ENCODE measurements at places on chromosomes 7 and 10.

- peak; percentile 17 for DNase-seq
Measured at GRCh38 chr10:129523031-129523722, 56.1 kb downstream of the MGMT start.

DNA sequence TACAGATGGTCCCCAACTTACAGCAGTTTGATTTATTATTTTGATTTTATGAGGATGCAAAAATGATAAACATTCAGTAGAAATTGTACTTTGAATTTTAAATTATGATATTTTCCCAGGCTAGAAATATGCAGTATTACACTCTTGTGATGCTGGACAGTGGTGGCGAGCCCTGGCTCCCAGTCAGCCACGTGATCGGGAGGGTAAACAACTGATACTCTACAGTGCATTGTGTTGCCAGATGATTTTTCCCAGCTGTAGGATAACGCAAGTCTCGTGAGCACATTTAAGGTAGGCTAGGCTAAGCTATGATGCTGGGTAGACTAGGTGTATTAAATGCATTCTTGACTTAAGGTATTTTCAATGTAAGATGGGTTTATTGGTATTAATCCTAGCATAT, 865.2 kb downstream of the SORCS3 start:
- DNase-seq, result no peak

GRCh38 chr7:55016061-55016745, 2.6 kb upstream of the EGFR start:
- no peak for DNase-seq

DNA sequence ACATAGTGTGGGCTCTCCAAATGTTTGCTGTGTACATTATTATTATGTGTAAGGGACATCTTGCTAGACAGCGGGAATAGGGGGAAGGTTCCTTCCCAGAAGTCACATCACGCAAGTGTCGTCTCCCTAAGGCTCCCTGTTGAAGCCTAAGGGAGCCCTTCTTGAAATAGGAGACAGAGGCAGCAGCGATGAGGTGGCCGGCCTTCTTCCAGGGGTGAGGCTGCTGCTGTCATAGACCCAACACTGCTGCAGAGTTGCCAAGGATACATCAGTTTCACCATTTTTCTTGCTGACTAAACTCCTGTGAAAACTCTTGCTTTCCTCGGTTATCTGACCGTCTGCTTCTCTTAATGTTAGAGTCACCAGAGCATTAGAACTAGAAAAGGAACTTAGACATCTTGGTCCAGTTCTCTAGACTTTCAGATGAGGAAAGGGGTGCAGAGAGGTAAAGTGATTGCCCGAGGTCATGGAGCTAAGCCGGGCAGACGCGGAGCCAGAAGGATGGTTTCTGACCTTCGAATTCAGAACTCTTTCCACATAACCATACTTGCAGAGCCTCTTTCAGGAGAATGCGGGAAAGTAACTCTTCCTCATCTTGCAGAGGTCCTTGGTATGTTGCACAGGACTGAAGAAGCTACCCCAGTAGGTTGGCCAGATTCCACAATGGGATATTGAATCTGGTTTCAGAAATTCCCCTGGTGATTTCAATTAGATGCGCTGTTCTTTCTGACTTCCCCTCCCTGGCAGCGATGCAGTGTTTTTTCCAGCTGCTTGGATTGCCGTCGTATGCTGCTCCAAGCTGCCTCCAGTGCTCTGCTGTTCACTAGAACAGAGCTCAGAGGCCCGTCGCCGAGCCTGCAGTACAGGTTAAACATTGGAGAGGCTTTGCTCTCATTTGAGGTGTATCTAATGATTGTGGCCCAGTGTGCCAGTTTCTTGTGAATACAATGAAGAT, 217.1 kb downstream of the CAMK1D start:
- peak; percentile 69 for DNase-seq

GRCh38 chr7:2851497-2851896, 7.4 kb upstream of the GNA12 start:
- no peak for DNase-seq

DNA sequence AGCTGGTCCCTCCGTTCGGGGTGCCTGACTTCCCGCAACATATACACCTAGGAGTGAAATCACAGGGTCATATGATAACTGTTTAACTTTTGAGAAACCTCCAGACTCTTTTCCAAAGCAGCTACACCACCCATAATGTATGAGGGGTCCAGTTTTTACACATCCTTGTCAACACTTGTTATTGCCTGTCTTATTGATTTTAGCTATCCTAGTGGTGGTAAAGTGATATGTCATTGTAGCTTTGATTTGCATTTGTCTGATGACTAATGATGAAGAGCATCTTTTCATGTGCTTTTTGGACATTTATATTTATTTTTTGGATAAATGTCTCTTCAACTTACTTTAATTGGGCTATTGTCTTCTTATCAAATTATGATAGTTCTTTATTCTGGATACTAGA, 29.0 kb downstream of the SND1 start:
- no peak for DNase-seq

DNA sequence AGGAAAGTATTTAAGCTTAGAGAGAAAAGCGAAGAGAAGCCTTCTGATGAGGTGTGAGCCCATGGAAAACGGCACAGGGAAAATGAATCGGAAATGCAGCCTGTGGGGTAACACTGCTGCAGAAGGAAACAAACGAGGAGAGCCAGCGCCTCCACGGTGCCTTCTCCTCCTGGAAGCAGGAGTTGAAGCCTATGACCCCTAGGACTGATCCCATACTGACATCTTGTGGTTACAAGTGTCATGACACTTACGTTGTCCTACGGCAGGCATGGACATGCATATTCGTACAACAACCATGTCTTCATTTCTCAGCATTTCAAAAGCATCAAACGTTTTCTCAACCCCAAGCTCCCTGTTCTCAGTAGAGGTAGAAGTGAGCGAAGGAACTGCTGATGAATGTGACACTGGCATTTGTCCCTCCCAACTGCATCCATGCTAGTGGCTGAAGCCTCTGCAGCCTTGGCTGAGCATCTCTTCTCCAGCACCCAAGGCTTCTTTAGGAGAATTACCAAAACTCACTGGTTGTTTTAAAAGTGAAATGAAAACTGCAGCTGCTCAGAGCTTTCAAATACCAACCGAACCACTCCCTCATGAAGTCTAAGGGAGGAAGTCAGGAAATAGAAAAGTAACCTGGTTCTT, 160.2 kb downstream of the JAZF1 start:
- peak; percentile 71 for DNase-seq
